ENCODE measurements at places on chromosomes 4 and X. TPM values are rescaled to one million over a fixed set of nuclear protein-coding genes. Genes with fewer than 3 reads are reported as not detected.

DNA sequence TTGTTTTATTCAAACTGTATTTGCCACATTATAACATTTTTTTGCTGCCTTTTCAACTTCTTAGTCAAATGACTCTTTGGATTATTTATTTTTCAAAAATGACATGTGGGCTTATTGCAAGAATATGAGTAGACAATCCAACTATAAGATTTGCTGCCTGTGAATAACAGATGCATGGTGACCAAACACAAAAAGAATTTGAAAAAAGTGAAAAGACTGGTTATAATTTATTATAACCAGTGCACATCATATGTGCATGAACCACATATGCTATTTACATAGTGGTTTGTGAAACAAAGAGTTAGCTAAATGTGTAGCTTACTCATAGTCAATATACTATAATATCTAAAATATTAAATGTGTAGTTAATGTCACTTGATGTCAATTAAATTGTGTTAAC, 2086.8 kb downstream of the ARAP2 start:
- DNase-seq: no peak

DNA sequence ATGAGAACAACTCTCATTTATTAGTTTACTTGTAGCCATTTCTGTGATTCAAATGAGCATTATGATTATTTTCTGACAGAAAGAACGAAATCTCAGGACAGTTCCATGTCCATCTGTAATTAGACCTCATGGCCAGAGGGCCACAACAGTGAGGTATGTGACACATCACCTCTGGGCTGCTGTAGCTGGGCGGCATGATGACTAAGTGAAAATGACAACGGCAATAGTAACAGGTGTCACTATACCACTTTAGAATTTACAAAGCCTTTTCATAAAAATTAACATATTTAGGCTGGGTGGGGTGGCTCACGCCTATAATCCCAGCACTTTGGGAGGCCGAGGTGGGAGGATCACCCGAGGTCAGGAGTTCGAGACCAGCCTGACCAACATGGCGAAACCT, 252.6 kb downstream of the CBR4 start:
- no peak for DNase-seq

DNA sequence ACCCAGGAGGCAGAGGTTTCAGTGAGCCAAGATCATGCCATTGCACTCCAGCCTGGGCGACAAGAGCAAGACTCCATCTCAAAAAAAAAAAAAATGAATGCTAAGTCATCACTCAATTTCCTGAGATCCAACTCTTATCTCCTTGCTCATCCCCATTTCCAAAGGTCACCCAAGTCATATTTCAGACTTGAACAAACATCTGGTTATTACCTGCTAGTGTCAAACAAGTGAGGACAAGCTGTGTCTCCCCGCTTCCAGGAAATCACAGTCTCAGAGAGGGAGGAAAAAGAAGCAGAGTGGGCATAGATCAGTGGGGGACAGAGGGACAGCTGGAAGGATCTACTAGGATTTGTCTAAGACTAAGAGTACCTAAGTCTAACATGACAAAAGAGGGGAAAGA, 147.5 kb upstream of the FUNDC1 start:
- no peak for DNase-seq

NOA1 gene
- total RNA-seq: 8.4 TPM

GRCh38 chrX:133482056-133482952, 67.0 kb upstream of the GPC4 start:
- no peak for DNase-seq

GRCh38 chr4:55157559-55158277, 32.3 kb upstream of the KDR start:
- DNase-seq: no peak

- DNase-seq: no peak
Observed at GRCh38 chrX:3576886-3577501, 136.5 kb downstream of the PRKX start.
